ENCODE measurements at places on chromosomes 6 and 20.

DNA sequence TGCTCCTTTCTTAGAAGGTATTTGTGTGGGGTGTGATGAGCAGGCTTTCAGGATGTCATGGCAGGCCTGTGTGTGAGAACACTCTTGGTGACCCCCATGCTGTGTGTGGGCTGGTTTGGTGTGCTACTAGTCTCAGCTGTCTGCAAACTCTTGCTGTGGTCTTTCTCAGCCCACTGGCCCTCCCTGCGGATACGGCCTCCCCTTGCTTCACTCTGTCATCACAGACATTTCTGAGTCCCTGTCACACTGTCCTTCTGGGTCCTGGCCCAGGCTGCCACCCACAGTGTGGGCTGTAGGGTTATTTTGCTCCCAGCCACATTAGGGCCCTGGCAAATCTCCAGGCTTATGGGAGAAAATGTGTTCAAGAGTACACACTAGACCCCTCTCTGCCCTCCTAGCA lies 39.0 kb upstream of the ARMC2 start:
- DNase-seq = no peak

DNA sequence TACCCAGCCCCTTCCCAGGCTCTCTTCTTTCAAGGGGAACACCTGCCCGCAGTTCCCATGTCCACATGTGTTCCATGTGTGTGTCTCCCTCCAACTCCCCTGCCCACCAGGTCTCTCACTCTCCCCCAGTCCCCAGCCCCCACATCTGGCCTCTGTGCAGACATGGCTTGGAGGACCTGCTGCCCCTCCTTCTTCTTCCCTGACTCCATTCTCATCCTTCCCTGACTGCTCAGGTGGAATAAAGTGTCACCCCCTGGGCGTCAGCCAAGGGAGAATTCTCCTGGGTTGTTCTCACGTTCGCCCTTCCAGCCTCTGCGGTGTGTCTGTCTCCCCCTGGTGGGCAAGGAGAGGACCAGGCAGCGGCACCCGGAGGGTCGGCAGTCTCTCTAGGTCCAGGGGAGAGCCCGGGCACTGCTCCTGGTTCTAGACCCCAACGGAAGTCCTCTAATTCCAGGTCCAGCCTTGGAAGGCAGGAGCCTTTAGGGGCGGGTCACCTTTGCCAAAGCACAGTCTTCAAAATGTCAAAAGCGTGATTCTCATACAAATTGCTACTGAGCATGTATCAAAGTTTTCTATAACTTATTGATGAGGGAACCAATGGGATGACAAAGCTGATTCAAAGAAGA lies 50.5 kb downstream of the EBF4 start:
- peak; percentile 48 for DNase-seq

DNA sequence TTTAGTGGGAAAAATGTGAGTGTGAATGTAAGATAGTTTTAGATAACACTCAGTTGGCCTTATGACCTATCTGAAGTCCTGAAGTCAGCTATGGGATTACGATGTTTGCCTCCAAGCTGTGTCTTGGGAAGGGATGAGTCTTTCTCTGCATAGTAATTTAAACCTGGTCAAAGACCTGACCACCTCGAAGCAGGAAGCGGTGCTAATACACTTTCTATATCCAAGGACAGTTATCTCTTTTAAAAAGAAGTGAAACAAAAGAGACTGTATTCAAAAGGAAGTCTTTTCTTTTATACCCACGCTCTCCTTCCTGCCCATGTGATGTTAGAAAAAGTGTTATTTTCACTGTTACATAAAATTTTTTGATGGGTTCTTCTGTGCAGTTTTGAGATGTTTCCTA lies 94.9 kb downstream of the JARID2 start:
- no peak for DNase-seq

- DNase-seq = no peak
Measured at GRCh38 chr6:46989398-46989797, 52.7 kb downstream of the ADGRF1 start.

DNA sequence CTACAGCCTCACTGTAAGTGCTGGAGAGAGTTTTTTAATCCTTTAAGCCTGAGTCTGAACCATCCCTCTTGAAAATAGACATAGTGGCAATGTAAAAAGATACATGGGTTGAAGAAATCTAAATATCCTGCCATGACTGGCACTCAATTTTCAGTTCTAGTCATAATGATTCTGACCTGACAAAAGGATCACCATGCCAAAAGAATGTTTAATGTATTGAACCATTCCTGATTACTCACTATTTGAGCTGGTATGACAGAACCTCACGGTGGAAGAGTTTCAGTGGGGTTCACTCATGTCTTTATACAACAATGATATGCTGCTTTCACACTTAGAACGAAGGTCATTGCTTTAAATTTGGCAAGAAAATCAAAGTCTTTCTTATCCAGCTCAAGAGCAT lies 93.4 kb downstream of the HIVEP2 start:
- DNase-seq = no peak

- peak; percentile 12 for DNase-seq
Measured at GRCh38 chr6:132490478-132491204, 22.3 kb downstream of the STX7 start.

GRCh38 chr6:138653435-138653834 lies 120.1 kb upstream of the CCDC28A start:
- DNase-seq = no peak

GRCh38 chr20:4813863-4814695 lies 92.4 kb downstream of the PRND start:
- no peak for DNase-seq

- peak; percentile 94 for DNase-seq
Measured at GRCh38 chr20:5642155-5642981, 107.8 kb upstream of the SHLD1 start.

DNA sequence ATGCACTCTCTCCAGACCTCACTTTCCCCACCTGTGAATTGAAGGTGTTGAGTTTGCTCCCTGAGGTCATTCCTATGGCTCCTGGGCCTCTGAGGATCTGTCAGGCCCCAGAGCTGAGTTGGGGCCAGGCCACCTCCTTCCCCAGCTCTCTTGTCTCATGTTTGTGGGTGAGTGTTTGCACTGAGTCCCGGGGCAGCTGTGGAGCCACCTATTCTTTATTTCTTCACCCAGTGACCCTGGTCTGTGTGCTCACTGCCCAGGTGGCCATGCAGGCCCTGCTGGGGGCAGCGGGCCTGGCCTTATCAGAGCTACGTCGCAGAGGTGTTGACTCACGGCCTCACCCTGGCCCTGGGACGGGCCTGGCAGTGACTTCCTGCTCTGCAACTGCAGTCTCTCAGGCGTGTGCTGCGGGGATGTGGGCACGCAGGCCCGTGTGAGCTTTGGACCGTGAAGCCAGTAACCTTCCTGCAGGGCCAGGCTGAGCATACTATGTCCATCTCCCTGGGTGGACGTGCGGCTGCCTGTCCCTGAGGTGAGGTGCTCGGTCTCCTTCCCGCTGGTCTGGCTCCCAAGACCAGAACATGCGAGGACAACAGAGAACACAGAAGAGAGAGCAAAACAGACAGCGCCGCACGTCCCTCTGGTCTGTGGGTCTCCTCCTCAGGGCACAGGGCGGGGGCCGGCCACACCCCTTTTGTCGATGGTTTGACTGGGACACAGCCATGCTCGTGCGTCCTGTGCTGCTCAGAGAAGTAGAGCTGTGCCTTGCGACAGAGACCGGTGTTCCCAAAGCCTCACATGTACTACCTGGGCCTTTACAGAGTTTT lies 12.1 kb downstream of the TMEM181 start:
- DNase-seq = no peak

- peak; percentile 16 for DNase-seq
Measured at GRCh38 chr20:32792316-32792715, 27.4 kb upstream of the MAPRE1 start.
